ENCODE measurements at places on chromosomes 5 and 9. TPM values are rescaled to one million over a fixed set of nuclear protein-coding genes. Genes with fewer than 3 reads are reported as not detected.

Gene CKMT2
- total RNA-seq: 4.2 TPM

Gene OR13D1
- total RNA-seq: not detected

Gene SPINK6
- not detected for total RNA-seq

Gene LECT2
- total RNA-seq: not detected

Gene CD72
- total RNA-seq: 1.3 TPM

Gene C1QTNF2
- total RNA-seq: 2.3 TPM

Gene PKD2L2
- not detected for total RNA-seq

Gene GHR
- 7.3 TPM for total RNA-seq

Gene TTC33
- 24.9 TPM for total RNA-seq

Gene SH3RF2
- 0.09 TPM for total RNA-seq

Gene CTXN3
- total RNA-seq: 2.8 TPM

Gene CLIC3
- not detected for total RNA-seq

Gene PITX1
- total RNA-seq: not detected

Gene GALNT10
- total RNA-seq: 11.6 TPM

Gene FAM221B
- total RNA-seq: not detected

Gene RASEF
- total RNA-seq: 0.73 TPM

Gene QRFP
- total RNA-seq: not detected

Gene PCDHB10
- total RNA-seq: 15.6 TPM

Gene GZMA
- total RNA-seq: not detected

Gene ZNF189
- 40.6 TPM for total RNA-seq

Gene FOXD4L3
- not detected for total RNA-seq

Gene NRG2
- total RNA-seq: 5.1 TPM

Gene MLANA
- not detected for total RNA-seq

Gene SOHLH1
- total RNA-seq: not detected

Gene KIF4B
- total RNA-seq: 0.18 TPM

Gene MRPL36
- 15.0 TPM for total RNA-seq

Gene COL23A1
- total RNA-seq: 4.5 TPM

Gene ARHGEF28
- total RNA-seq: 6.7 TPM

Gene SHISAL2B
- not detected for total RNA-seq

Gene TAS2R1
- 0.45 TPM for total RNA-seq

Gene SPARC
- total RNA-seq: 148 TPM

Gene MELK
- total RNA-seq: 14.6 TPM

Gene NOTCH1
- total RNA-seq: 35.2 TPM

Gene FOXD4L4
- 0.45 TPM for total RNA-seq

Gene FOXD4L6
- 0.36 TPM for total RNA-seq

Gene PAEP
- total RNA-seq: not detected

Gene TMEM215
- total RNA-seq: 0.91 TPM

Gene OLFM1
- total RNA-seq: 68.8 TPM

Gene GMCL2
- not detected for total RNA-seq

Gene DDX4
- 0.09 TPM for total RNA-seq

Gene INSL4
- total RNA-seq: not detected

Gene C5orf15
- total RNA-seq: 35.7 TPM

Gene LHX3
- total RNA-seq: not detected

Gene ARSI
- 1.4 TPM for total RNA-seq

Gene SPATA31D4
- not detected for total RNA-seq

Gene GARIN3
- not detected for total RNA-seq

Gene RPP25L
- 5.7 TPM for total RNA-seq

Gene CDK9
- total RNA-seq: 38.9 TPM

Gene DRD1
- 1.3 TPM for total RNA-seq

Gene CARTPT
- not detected for total RNA-seq

Gene FOXD4L5
- 0.64 TPM for total RNA-seq

Gene PCDHGB6
- total RNA-seq: 21.7 TPM

Gene MOB3B
- total RNA-seq: 5.6 TPM

Gene SLC36A3
- total RNA-seq: not detected

Gene FAM81B
- total RNA-seq: 0.73 TPM

Gene ANKRD34B
- 0.27 TPM for total RNA-seq

Gene NXNL2
- 0.36 TPM for total RNA-seq

Gene PFN3
- not detected for total RNA-seq

Gene PHF24
- 12.0 TPM for total RNA-seq

Gene ATP10B
- 15.0 TPM for total RNA-seq
